ENCODE measurements at places on chromosomes 3 and 15.

- H3K4me3 ChIP-seq, result no peak overlapping the region
- H3K27me3 ChIP-seq, result no peaks in the 10 kb centered on the region
- DNase-seq, result no peak
- H3K27ac ChIP-seq, result no peak overlapping the region
- H3K4me1 ChIP-seq, result no peaks in the 10 kb centered on the region
- H3K36me3 ChIP-seq, result no peaks in the 10 kb centered on the region
These were observed 24.4 kb upstream of the SLC24A5 start for GRCh38 chr15:48096355-48096786.

DNA sequence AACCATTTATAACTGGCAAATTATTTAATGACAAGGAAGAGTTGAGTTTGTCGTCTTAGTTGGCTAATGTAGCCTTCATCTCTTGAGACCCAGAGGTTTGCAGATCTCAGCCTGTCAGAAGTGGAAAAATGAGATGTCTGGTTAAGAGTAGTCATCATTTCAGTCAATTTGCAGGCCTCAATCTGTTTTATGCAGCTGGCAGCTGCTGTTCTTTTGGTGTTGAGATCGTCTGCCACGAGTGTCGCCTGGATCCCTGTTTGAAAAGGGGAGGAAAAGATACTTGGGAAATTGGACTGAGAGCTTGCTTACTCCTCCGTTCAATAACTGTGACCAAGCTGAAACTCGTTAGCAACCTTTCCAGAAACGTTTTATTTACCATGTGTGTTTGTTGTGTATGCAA lies 2.3 kb downstream of the PHLDB2 start:
- H3K27me3 ChIP-seq, result no peaks in the 10 kb centered on the region
- peak overlapping the region; percentile 98 for H3K27ac ChIP-seq
- DNase-seq, result no peak
- peaks cover 11% of the 10 kb centered on the region for H3K4me1 ChIP-seq
- H3K36me3 ChIP-seq, result no peaks in the 10 kb centered on the region
- H3K4me3 ChIP-seq, result peak overlapping the region; percentile 87

DNA sequence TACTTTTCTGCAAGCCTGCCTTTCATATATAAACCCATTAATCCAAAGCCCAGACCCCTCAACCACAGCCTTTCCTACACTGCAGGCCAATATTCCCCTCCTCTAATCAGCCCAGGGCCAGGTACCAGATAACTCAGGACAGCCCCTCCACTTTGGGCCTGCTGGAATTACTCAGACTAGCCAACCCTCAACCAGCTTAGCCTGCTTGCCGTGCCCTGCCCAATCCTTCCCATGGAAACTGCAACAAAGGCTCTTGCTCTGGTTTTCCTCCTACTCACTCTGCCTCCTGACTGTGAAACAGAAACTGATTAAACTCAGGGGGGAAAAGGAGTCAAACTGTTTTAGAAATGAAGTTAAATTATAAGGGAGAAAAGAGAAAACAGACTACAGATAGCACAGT lies 248.1 kb downstream of the KLF13 start:
- no peak for DNase-seq
- no peaks in the 10 kb centered on the region for H3K27me3 ChIP-seq
- no peak overlapping the region for H3K4me3 ChIP-seq
- peaks cover 3% of the 10 kb centered on the region for H3K36me3 ChIP-seq
- H3K4me1 ChIP-seq, result no peaks in the 10 kb centered on the region

- no peak overlapping the region for H3K4me3 ChIP-seq
- no peak for DNase-seq
- no peaks in the 10 kb centered on the region for H3K27me3 ChIP-seq
- H3K36me3 ChIP-seq, result no peaks in the 10 kb centered on the region
- peaks cover 20% of the 10 kb centered on the region for H3K4me1 ChIP-seq
- H3K27ac ChIP-seq, result no peak overlapping the region
These were observed 3.9 kb downstream of the ATR start for GRCh38 chr3:142574665-142575064.
